Activated CD4-positive, alpha-beta T cell treated with anti-CD3 and anti-CD28 coated beads for 24 hours (primary cell): ENCODE measurements at places on chromosomes 16 and 17.

DNA sequence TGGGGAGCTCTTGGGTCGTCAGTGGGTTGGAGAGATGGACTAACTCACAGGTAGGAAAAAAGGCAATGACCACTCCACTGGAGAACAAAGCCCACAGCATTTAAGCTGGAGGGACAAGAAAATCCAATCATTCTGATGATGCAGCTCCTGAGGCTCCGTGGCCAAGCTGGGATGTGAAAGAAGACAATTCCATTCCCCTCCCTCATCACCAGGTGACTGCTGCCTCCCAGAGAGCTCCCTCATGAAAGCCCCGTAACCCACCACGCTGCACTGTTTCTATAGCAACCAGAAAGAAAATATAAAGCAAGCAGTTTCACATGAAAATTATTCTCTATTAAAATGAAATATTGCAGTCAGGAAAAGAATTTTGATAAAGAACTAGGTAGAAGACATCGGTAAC, 15.2 kb downstream of the ANKRD11 start:
- no peak for DNase-seq

DNA sequence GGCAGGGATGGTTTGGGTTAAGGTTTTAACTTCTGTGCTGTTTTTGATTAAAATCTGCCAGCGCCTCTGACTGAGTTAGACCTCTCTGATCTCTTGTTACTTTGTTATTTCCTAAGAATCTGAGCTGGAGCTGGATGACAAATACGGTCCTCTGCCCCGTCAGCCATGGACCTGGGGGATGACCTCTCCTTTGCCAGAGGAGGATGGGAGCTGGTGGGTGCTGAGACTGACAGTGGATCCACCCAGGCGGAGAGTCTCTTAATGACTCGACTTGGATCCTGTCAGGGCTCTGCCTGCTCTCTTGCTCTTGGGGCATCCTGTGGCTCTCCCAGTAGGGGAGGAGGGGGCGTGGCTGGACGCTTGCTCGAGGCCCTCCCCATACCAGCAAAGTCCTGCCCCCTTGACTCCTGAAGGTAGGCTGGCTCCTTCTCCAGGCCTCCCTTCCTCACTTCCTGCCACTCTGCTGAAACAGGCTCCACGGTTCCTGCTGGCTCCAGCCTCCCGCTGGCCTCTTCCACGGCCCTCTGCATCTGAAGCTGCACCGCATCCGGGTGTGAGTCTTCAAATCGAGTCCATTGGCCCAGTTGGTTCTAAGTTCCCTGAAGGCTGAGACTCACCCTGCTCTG, 24.8 kb upstream of the MAP3K14 start:
- DNase-seq: no peak

DNA sequence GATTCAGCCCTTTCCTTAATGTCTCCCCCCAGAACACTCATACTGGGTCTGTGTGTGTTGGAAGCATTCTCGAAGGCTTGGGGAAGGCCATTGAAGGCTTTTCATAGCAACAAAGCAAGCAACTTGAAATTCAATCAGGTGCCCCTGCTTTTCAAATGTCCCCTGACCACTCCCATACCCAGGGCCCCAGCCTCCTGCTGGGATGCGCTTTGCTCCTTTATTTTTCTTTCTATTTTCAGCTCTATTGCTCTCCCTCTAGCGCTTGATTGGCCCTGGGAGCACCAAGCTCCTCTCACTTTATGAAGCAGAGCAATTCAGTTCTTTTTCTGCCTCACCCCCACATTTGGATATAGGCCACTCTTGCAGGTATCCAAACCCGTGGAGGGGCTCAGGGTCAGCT, 92.0 kb downstream of the WSCD1 start:
- no peak for DNase-seq

- no peak for DNase-seq
Observed at GRCh38 chr16:14307527-14308367, 236.6 kb downstream of the MRTFB start.

GRCh38 chr16:51393381-51394005, 242.4 kb upstream of the SALL1 start:
- DNase-seq: no peak

- DNase-seq: no peak
Observed at GRCh38 chr17:80719449-80719848, 174.8 kb downstream of the RPTOR start.

- DNase-seq: no peak
Observed at GRCh38 chr17:57823469-57824401, 26.1 kb downstream of the MRPS23 start.

GRCh38 chr17:19554393-19554792, 20.7 kb downstream of the SLC47A1 start:
- no peak for DNase-seq

GRCh38 chr17:44940768-44941167, 6.8 kb downstream of the KIF18B start:
- DNase-seq: no peak

GRCh38 chr17:13385481-13385911, 216.2 kb downstream of the HS3ST3A1 start:
- no peak for DNase-seq

- peak; percentile 46 for DNase-seq
Observed at GRCh38 chr16:19223235-19224170, 55.5 kb downstream of the SYT17 start.

DNA sequence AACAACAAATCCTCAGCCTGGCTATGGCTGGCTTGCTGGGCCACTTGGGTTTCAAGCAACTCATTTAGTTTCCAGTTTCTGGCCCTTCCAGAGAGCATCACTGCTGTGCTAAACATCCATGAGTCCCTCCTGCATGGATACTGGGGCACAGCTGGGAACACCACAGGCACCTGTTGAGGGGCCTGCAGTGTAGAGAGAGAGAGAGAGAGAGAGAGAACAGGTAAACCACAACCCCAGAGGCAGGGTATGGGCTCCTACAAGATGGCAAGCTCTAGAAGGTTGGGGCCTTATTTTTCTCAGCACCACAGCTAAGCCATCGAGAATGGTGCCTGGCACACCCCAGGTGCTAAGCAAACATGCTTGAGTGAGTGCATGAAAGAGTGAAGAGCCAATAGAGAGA, 120.3 kb downstream of the RBFOX3 start:
- no peak for DNase-seq

- DNase-seq: no peak
Observed at GRCh38 chr17:50439008-50439407, 13.0 kb downstream of the ACSF2 start.
